ENCODE measurements at places on chromosomes 3 and 15. TPM values are rescaled to one million over a fixed set of nuclear protein-coding genes. Genes with fewer than 3 reads are reported as not detected.

DNA sequence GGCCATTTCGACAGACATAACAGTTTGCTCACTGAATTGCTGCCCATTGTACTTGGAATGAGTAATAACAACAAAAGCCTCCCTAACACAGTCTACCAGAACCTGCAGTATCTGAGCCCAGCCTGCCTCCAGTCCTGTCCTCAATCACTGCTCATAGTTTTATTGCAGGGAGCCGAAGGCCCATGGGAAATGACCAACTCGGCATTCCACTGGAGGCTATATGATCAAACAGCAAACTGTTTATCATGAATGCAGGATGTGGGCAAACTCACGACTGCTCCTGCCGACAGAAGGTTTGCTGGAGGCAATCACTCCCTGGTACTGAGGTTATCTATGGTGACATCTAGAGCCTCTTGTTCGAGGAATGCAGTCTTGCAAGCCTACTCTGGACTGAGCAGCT, 46.3 kb downstream of the LSM3 start:
- DNase-seq, result no peak

Gene SLC9A9
- total RNA-seq, result 5.2 TPM

- DNase-seq, result peak; percentile 48
Observed at GRCh38 chr3:16509721-16510619, 3.5 kb downstream of the RFTN1 start.

DNA sequence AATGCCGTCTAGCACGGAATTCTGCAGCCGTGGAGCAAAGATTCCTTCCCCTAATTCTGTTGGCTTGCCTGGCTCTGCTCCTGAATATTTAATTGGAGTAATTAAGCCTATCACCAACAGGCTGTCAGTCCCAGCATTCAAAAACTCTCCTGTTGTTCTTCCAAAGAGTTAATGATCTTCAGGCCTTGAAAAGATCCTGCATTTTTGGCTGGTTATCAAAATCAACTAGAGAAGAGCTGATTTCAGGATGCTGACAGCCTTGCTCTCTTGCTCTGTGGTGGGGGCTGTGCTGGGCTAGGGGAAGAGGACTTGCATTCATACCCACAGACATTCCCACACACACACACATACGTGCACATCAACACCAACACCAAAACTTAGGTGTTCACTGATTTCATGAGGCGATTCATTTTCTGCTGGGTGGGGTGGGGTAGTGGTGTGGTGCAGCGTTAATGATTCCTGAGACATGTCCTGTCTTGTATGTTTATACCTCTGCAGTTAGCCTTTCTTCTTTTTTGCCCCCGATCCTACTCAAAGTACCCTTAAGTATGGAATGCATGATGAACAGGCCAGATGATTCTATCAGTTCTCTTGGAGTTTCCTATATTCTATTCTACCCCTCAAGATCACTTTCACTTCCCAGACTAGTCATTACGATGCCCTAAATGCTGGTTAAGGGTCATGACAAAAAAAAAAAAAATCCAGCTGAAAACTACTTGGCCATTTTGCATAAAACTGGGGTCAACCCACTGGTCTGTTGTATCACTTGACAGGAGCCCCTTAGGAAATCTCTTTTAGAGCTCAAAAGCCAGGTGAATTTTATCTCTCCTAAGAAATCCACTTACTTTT, 42.3 kb downstream of the CPN2 start:
- no peak for DNase-seq

- no peak for DNase-seq
Observed at GRCh38 chr15:99315636-99316035, 64.4 kb downstream of the LRRC28 start.

All from activated T-cell treated with anti-CD3 and anti-CD28 coated beads, Interleukin-2, amount 50 U/mL, for 72 hours (primary cell).